NCI-H524 treated with DMSO at 0.1 percent for 48 hours (cell line): ENCODE measurements at places on chromosomes 7 and 10.

GRCh38 chr7:17535776-17536175, 237.3 kb downstream of the AHR start:
- no peak for DNase-seq

DNA sequence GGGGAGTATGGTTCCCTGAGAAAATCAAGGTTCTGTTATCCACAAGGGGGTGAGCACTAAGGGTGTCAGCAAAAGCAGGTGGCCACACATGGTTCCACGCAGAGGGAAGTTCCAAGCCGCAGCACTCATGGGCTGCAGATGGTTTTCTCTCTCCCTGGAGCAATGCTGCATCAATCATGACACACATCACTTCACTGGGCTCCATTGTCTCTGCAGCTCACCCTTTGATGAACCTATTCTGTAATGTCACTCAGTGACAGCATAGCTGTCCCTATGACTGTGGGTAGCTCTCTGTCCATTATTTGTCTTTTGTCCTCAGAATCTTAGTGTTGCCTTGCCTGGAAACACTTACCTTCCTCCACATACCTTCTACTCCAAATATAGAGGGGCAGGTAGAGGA, 34.8 kb downstream of the LRRC18 start:
- DNase-seq: no peak

GRCh38 chr7:44263326-44264082, 61.9 kb downstream of the CAMK2B start:
- no peak for DNase-seq

- DNase-seq: no peak
Measured at GRCh38 chr7:111103136-111103535, 12.2 kb downstream of the LRRN3 start.

GRCh38 chr10:68231106-68231816, 652 bp downstream of the ATOH7 start:
- peak; percentile 16 for DNase-seq

GRCh38 chr10:110610308-110610774, 33.8 kb upstream of the RBM20 start:
- no peak for DNase-seq

DNA sequence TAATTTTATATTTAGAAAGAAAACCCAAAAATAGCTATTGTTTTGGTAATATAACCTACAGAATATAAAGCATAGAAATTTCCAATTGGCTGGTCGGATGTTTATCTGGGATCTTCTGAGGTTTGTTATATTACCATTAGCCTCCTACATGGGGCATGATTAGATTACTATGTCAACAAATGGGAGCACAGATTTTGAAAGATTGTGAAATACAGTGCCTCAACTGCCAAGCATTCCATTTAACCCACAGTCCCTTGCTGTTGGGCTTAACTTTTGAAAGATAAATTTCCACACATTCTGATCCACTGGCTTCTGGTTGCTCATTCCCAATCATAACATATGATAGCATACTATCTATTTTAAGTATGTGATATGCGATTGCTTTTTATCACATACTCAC, 455.4 kb upstream of the C7orf33 start:
- DNase-seq: no peak

- DNase-seq: no peak
Measured at GRCh38 chr7:154304231-154304630, 252.0 kb downstream of the DPP6 start.

DNA sequence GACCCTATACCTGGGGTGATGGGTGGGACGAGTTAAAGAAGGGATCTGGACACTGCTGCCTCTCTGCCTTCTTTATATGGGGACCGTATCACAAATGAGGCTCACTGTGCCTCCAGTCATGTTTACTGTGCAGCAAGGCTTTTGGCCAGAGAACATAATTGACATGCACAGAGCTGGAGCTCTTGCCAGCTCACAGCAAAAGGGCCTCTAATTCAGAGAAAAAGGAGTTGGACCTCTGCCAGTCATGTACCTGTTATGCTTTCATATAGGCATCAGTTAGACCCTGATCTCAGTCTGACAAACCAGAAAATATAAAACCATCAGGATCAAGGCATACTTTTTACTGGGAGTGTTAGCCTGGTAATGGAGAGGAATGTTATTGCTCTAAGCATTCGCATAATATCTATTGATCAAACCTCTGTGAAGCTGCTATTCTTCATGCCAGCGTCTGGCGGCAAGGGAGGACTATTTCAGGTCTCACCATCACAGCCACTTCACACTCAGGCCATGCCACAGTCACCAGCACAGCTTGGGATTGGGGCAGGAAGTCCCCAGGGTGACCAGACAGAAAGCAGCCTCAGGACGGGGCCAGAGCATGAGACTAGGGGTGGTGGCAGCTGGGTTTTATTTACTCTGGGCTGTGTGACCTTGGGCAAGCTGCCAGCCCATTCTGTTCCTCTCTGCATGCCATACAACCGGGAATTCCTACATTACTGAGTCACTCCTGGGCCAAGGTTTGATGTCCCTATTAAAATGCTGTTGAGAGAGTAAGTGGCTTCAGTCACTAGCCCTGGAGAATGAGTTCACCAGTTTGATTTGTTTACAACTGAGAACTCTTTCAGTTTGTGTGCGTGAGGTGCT, 90.1 kb downstream of the NPSR1 start:
- no peak for DNase-seq

GRCh38 chr7:82442492-82443035, 1.0 kb downstream of the CACNA2D1 start:
- no peak for DNase-seq

- DNase-seq: no peak
Measured at GRCh38 chr10:89940076-89940475, 238.7 kb downstream of the KIF20B start.

- no peak for DNase-seq
Measured at GRCh38 chr10:49091450-49092210, 23.7 kb downstream of the VSTM4 start.

- no peak for DNase-seq
Measured at GRCh38 chr10:81021428-81022129, 483.9 kb downstream of the SH2D4B start.

GRCh38 chr10:74078037-74078436, 72.6 kb downstream of the AP3M1 start:
- DNase-seq: no peak

DNA sequence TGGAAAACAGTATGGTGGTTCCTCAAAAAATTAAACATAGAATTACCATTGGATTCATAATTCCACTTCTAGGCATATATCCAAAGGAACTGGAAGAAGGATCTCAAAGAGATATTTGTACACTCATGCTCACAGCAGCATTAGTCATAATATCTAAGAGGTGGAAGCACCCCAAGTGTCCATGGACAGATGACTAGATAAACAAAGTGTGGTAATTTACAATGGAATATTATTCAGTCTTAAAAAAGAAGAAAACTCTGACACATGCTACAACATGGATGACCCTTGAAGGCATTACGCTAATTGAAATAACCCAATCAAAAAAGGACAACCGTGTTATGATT, 594.2 kb downstream of the KCNMA1 start:
- no peak for DNase-seq

- DNase-seq: no peak
Measured at GRCh38 chr7:151446412-151446811, 6.5 kb upstream of the CRYGN start.
